RCC 7860 (cell line): ENCODE measurements at places on chromosomes 3 and 15.

DNA sequence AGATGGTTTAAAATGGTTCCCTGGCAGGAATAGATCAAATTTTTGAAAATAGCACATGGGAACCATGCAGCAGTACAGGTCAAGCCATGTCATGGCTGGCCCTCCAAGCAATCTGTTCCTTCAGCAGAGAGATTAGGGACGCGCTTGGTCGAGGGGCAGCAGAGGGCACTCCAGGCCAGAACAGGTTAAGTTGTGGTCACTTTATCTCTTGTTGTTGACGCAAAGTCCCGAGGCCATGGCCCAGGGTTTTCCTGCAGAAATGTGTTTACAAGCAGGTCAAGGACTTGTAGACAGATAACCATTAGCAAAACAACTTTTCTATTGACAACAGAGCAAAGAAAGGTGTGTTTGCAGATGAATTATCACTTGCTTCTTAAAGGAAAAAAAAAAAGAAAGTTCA, 570.0 kb upstream of the NR2F2 start:
- DNase-seq = peak; percentile 5

DNA sequence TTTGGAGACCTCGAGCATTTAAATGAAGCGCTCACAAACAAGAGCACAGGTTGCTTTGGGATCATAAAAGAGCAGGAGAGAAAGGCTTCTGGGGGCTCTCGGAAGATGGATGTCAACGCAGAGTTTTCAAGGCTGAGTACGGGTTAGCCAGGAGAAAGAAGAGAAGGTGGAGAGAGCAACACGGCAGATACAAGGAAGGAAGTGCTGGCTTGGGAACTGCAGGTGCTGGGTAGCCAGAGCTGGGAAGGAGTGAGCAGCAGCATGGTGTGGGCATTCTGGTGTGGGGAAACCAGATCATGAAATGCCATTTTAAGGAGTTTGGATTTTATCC, 580 bp upstream of the RUBCN start:
- DNase-seq = no peak

DNA sequence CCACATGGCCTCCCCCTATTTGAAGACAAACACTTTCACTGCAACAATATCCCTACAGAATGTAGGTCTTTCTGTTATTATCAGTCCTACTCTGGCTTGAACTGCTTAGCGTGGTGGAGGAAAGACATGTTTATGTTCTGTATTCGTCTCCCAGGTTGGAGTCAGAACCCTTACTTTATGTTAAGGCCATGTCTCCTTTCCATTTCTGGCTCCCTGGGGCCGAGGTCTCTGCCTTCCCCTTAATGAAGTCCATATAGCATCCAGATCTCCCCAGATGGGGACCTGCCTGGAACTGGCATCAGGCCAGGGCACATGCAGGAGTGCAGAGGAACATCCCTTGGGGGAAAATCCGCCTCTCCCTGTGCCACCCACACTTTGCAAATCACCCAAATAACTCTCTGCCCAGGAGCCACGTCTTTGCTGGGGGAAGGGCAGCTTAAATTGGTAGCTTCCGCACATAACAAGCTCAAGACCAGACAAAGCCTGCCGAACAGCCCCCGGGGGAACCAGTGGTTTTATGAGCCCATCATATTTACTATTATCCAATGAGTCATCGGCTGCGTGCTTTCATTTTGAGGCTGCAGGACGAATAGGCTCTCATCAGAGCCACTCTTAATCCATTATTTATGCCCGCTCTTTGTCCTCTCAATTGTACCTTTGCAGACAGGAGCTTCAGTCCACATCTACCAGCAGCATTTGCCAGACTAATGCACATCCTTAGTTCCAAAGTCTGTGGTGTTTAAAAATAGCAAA, 237.0 kb downstream of the UACA start:
- no peak for DNase-seq

GRCh38 chr15:59924812-59925522, 79.1 kb upstream of the FOXB1 start:
- DNase-seq = no peak

- DNase-seq = no peak
Observed at GRCh38 chr3:36032180-36033047, 347.9 kb upstream of the STAC start.
